ENCODE measurements at places on chromosomes 7 and 10.

DNA sequence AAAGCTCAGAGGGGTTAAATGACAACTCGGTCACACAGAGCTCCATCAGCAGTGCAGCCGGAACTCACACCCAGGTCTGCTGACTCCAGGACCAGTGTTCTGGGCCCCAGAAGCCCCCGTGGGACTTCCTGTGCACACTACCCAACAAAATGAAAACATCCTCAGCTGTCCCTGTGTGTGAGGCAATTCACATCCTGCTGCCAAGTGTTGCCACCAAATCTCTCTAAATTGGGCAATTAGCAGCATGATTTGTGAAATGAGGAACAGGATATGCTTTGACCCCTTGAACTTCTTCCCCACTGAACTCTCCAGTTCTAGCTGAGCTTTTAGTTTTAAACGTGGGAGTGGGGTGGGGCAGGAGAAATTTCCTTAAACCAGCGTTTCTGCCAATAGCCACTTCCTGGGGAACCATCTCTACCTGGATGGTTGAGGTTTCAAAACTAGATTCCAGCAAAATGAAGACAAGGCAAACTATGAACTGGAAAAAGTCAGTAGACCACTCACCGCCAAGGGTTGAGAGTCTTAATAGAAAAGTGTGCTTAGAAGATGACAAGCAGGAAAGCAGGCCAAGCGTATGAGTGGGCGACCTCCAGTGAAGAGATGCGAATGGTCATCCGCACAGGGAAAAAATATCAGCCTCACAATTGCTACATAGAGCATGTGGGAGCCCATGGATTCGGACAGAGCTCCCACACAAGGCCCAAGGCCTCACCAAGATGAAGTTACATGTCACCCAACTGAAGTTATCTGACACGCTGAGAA, 51.9 kb upstream of the CHST15 start:
- no peak for DNase-seq

DNA sequence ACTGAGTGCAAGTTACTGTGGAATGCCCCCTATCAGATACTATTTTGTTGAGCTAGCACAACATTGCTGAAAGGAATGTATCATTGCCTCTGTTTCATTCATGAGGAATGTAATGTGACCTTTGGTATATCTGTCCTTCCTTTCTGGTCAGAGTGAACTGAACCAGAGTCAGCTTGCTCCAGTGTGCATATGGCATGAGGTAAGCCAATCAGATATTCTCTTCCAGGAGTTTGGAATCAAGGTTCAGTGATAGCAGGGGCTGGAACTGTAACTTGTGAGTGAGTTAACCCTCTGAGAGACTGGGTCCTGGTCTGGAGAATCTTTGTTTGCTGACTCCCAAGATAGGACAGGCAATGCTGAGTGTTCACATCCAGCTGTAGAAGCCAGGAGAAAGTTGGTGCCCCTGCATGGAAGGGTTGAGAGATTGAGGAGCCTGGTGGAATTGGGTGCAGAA, 45.3 kb upstream of the OSBPL3 start:
- DNase-seq, result no peak

GRCh38 chr10:28542728-28543127, 9.8 kb downstream of the WAC start:
- no peak for DNase-seq

GRCh38 chr7:151856516-151856915, 20.4 kb downstream of the PRKAG2 start:
- DNase-seq, result no peak

- DNase-seq, result no peak
Observed at GRCh38 chr7:3289996-3290395, 11.1 kb upstream of the SDK1 start.

DNA sequence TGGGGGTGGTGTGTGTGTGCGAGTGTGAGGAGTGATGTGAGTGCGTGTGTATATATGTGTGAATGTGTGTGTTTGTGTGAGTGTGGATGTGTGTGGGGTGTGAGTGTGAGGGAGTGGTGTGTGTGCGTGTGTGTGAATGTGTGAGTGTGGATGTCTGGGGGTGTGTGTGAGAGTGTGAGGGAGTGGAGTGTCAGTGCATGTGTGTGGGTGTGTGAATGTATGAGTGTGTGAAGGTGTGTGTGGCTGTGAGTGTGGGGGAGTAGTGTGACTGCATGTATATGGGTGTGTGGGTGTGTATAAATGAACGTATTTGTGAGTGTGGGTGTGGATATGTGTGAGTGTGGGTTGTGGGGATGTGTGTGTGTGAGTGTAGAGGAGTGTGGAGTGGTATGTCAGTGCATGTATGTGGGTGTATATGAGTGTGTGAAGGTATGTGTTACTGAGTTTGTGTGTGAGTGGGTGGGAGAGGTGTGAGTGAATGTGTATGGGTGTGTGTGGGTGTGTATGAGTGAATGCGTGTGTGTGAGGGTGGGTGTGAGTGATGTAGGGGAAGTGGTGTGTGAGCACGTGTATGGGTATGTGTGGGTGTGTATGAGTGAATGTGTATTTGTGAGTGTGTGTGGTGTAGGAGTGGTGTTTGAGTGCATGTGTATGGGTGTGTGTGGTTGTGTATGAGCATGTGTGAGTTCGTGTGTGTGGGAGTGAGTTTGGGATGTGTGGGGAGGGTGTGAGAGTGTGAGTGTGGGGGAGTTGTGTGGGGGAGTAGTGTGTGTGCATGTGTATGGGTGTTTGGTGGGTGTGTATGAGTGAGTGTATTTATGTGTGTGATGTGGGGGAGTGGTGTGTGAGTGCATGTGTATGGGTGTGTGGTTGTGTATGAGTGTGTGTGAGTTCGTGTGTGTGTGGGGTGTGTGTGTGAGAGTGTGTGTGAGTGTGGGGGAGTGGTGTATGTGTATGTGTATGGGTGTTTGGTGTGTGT, 28.5 kb upstream of the NUB1 start:
- no peak for DNase-seq

DNA sequence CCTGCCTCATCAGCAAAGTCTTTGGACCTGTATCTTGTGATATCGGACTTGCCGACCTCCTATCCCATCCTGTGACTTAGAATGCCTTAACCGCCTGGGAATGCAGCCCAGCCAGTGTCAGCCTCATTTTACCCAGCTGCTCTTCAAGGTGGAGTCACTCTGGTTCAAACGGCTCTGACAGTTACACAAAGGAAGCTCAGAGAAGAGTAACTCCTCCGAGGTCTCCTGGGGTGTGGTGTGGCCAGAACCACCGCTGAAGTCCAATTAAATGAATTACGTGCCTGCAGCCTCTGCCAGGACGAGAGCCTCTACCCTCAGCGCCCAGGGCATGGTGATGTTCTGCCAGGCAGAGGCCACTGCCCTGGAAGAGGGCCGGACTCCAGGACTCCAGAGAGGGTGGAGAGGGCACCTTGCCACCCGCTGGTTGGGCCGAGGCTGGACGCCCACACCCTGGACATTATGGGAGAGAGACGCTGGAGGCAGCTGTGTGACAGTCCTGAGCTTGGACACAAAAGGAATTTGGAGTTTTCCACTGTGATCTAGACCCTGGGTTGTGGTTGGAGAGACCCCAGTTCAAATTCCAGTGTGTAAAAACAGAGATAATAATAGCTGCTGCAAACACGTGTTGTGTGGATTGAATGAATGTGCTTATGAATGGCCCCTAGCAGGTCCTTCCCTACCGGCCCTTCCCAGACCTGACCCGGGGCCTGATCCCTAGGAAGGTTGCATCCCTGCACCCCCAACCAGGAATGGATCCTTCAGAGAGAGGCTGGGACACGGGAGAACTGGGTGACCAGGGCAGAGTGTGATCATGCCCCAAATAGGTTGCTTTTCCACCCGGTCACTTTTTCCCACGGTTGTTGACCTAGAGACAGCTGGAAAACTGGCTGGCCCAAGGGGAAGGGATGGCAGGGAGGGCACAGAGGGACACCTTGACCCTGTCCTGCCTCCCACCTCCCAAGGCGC, 37.8 kb upstream of the FZD9 start:
- no peak for DNase-seq

DNA sequence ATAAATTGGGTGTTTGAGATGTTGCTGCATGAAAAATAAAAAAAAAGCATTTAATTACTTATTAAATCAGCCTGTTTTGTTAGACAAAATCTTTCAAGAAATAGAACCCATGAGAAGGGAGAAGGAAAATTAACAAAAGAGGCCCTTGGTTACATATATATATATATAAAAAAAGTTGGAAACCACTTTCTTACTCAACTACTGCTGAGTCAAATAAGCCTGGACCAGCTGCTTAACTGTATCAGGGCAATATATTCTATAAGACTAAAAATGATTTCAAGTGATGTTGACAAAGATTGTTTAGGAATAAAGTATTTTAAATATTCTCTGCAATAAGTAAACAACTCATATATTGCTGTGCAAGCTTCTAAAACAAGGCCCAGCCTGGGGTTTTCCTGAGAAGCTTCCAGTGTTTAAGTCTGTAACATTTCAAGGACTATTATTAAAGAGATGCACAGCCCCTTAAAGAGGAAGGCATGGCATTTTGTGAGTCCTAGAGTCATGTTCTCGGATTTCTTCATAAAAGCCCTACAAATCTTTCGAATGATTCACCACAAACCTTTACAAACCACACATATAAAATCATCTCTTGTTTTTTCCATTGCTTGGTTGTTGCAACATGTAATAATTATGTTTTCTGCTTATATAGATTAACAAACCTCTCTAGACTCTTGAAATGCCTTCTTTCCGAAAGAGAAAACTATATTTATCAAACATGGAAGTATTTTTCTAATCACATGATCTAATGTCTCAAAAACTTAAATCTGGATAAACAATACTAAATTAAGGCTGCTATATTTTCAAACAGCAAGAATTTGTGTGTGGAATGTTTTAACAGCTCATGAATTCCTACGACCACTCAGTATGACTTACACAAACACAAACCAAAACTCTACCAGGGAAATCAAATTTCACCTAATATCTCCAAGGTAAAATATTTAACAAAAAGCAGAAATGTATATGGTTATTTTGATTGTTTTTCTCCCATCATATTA, 14.3 kb downstream of the JAZF1 start:
- DNase-seq, result no peak

GRCh38 chr10:27457966-27458365, 46.1 kb upstream of the RAB18 start:
- DNase-seq, result no peak
